T-helper 9 cell (primary cell): ENCODE measurements at places on chromosomes 11 and 22.

- DNase-seq, result no peak
These were observed 16.7 kb upstream of the ARHGAP32 start for GRCh38 chr11:129208863-129209262.

GRCh38 chr11:117299351-117300282 is 8.5 kb downstream of the BACE1-AS start:
- DNase-seq, result no peak

- no peak for DNase-seq
These were observed 52.9 kb upstream of the CARS1 start for GRCh38 chr11:3109921-3110706.

GRCh38 chr11:13304655-13305335 is 27.2 kb downstream of the BMAL1 start:
- no peak for DNase-seq
